Esophagus muscularis mucosa (tissue), 4 donors: ENCODE measurements at places on chromosomes 16 and 17.

GRCh38 chr16:87924041-87924810 lies 12.1 kb downstream of the CA5A start:
- DNase-seq: no peak

- DNase-seq: no peak
These were observed 95.2 kb downstream of the EMP2 start for GRCh38 chr16:10485159-10485558.

DNA sequence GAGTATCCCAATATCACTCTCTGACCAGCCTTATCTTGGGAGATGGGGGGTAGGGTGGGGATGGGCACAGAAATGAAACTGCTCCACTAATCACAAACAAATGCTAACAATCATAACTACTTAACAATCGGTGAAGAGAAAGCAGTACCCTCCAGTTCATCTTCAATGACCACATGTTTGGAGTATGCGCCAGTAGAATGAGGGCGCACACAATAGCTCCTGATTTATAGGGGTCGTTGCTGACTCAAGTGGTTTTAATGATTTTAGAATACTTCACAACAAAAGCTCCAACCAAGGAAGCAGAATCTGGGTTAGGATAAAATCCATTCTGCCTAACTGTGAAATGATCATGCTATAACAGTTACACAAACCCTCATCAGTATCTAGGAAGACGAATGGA lies 184.4 kb downstream of the AATF start:
- no peak for DNase-seq

- DNase-seq: no peak
These were observed 19.8 kb upstream of the FAM83G start for GRCh38 chr17:19024101-19025078.

GRCh38 chr16:14579266-14579665 lies 50.8 kb downstream of the PARN start:
- no peak for DNase-seq

DNA sequence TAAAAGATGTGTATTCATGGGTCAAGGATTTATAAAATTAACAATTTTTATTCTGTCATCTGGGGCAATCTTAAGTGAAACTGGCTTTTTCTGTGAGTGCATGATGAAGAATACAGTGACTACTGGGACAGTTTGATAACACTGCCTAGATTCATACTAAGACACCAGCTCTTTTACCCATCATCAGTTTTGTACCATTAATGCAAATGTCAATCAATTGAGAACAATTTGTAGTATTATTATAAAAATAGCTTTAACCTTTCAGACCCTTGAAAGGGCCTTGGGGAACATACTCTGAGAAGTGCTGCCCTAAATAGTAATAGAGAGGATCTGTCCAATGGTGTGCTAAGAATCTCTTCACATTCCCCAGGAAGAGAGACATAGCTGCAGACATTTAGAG lies 45.4 kb upstream of the PSMD11 start:
- no peak for DNase-seq

GRCh38 chr17:75109046-75109406 lies 743 bp upstream of the ARMC7 start:
- no peak for DNase-seq

GRCh38 chr16:80606221-80606766 lies 65.5 kb downstream of the DYNLRB2 start:
- DNase-seq: no peak

GRCh38 chr16:9869776-9870175 lies 312.5 kb downstream of the GRIN2A start:
- peak; percentile 47 for DNase-seq

- peak; percentile 88 for DNase-seq
These were observed 13.3 kb upstream of the SDK2 start for GRCh38 chr17:73657473-73658116.
